ENCODE measurements at places on chromosomes 11 and 22.

DNA sequence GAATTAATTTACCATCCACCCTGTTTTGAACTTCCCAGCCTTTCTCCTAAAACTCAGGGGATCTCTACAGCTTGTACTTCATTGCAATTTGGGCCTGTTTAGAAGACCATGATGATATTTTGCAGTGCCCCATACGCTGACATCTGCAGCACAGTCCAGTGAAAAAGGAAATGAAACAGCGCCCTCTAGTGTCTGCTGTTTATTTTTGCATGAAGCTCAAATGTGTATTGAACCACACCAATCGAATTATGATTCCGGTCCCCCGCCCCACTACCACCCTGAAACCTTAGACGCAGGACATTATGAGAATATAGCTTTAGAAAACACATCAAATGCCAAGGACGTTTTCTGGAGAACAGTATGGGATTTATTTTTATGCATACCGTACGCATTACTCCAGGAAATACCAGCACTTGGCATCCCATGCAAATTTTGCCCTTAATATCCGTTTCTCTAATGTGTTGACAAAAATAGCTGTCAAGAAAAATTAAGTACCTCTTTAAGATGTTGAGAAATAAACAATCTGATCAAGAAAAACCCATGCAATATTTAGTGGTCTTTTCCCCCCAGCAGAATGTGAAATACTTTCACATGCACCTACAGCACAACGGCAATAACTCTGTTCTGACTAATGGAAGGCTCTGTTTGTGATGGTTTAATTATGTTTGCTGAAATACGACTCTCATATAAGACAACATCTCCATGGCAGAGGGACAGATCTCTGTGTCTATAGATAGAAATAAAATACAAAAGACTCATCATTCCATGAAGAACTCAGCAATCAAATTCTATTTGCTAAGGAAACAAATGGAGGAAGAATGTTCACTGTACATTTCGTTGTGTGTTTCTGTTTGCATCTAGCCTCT is 93.9 kb downstream of the TECTA start:
- DNase-seq = peak; percentile 16

DNA sequence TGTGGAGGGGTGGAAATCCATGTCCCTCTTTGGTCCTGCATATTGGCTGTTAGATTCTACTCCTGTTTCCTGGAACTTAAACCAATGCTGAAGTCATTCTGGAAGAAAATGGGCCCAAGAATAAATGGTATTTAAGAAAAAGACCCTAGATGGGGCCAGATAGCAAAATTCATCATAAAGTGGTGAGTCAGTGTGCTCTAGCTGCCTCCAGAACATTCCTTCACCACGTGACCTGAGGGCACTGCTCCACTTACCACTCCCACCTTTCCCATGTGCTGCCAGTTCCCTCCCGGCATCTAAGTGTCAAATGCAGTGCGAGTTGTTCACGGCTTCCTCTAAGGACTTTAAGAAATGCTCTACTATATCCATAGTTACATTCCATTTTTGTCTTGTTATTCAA is 30.9 kb upstream of the NAP1L4 start:
- DNase-seq = no peak

DNA sequence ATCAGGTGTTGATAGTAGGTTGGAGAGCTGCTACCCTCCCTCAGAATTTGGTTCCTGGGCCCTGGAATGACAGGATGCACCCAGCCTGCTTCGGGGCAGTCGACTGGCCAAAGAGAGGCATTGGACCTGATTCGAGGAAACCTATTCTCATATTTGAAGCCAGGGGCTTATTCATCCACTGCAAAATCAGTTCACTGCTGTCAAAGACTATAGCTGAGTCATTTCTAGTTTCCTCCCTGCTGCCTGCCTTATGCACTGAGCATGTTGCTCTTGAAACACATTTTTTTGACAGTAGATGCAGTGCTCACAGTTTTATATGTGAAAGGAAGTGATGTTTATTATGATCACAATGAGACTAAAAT is 565.4 kb downstream of the ETS1 start:
- DNase-seq = no peak

DNA sequence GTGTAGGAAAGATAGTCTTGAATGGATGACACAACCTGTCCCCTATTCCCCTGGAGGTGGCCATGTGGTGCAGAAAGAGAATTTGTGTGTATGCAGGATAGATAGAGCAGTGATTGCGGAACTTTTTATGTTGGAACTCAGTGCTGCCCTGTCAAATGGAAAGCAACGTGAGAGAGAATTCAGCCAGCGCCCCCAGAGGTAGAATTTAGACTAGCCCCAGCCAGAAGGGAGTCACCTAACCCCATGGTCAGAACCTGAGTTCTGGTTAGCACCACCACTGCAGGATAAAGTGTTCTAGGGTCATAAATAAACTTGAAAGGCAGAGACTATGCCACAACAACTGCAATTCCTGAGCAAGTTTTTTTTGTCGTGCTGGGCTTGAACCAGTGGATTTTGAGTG is 152.9 kb upstream of the GRIA4 start:
- no peak for DNase-seq

DNA sequence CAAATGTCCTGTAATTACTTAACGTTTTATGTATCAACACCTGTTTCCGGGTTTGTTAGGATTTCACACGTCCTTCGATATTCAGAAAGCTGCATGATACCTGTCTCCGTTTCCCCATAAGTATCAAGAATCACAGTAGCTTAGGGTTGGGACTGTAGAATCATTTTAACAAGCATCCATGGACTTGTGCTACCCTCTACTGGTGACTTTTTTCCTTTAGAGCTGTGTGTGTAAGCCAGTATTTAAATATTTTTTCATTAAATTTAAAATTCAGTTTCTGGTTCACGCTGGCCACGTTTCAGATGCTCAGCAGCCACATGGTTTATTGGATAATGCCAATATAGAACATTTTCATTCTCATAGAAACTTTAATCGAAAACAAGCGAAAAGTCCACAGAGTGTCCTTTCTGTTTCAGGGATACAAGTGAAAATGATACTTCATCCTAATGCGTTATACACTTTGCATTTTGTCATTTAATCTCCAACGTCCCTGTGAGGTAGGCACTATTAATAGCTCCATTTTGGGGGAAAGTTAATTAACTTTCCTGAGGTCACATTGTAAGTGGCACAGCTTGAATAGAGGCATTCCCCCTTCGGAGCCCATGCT is 61.5 kb upstream of the SLC25A18 start:
- peak; percentile 4 for DNase-seq

All from stimulated activated CD4-positive, alpha-beta T cell treated with anti-CD3 and anti-CD28 coated beads, Interleukin-4, amount 100 ng/mL, for 4 hours (primary cell).